GM12892 (cell line): ENCODE measurements at places on chromosomes 7 and 10.
A peak's percentile ranks its signal among the peaks of the same experiment; 100 is the strongest.

DNA sequence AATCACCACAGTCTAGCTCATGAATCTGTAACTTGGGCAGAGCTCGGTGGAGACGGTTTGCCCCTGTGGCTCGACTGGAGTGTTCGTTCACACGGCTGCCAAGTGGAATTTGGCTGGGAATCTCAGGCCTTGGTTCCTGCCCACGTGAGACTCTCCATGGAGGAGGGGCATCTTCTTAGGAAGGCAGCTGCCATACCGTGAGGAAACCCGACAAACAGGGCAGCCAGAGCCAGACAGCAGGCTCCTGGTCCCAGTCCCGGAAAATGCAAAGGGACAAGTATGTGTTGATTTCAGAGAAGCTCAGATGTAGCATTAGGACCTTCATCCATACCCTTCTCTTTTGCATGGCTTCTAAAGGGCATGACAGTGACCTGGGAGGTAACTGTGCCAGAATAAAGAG lies 26.6 kb downstream of the AMZ1 start:
- DNase-seq = no peak

GRCh38 chr7:139641337-139641992 lies 118.0 kb downstream of the CLEC2L start:
- DNase-seq = no peak

GRCh38 chr10:63466144-63466935 lies 563 bp upstream of the JMJD1C start:
- no peak for DNase-seq

GRCh38 chr7:35761871-35762677 lies 38.8 kb upstream of the SEPTIN7 start:
- DNase-seq = no peak

DNA sequence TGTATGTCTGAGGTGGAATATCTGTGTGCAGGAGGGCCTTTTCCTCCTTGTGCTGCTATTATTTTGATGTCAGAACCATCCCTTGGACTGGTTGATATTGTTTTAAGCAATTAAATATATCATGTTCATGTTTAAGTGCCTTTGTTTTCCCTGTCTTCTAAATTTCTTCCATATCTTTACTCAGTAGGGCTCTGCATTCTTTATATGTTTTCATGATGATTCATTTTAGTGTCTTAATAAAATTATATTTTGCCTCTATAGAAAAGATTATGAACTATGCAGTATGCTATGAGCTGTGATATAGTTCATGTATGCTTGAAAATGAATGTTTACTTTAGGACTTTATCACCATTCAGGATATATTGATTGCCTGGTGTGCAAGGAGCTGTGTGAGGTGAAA lies 34.8 kb downstream of the AHR start:
- DNase-seq = no peak

DNA sequence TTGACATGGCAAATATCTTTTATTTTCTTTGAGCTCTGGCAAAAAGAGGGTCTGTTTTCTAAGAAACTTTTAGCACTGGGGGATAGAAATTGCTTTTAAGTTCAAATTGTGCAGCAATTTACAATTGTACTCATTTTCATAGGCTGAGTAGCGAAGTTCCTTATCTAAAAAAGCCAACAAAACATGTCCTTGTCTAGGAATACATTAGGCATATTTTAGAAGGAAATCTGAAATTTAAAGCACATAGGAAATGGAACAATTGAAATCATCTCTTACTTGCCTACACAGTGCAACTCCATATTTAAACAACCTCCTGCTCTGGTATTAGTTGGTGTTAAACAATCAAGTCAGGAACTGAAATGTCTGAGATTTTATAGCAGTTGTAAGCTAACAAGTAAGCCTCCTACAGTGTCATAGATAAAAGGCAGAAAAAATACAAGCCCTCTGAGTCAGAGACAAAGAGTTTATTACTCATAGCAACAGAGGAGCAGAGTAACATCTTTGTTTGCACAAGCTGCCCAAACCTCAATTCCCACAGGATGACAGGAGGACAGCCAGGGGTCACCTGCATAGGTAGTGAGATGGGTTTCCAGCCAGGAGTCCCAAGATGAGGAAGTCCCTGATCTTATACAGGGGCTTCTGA lies 280.2 kb upstream of the HGF start:
- DNase-seq = no peak

GRCh38 chr7:138645284-138645683 lies 55.9 kb downstream of the SVOPL start:
- DNase-seq = no peak

- DNase-seq = no peak
These were observed 80.2 kb upstream of the GTF2IRD1 start for GRCh38 chr7:74373536-74373935.

DNA sequence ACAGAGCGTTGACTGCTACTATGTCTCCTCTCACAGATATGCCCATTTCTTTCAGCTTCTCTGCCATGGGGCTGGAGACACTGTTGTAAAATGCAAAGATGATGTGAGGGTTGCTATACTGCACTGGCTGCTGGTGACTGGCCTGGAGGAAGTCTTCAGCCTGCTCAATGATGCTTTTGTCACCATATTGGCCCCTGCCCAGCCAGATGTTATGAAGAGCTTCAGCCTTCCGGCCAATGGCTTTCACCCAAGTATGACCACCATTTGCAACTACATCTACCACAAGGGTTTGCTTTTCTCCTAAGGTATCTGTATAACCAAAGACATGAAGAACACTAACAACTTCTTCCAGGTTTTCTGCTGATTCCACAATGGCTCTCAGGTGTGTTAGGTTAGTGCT lies 1.6 kb downstream of the C7orf25 start:
- DNase-seq = no peak

DNA sequence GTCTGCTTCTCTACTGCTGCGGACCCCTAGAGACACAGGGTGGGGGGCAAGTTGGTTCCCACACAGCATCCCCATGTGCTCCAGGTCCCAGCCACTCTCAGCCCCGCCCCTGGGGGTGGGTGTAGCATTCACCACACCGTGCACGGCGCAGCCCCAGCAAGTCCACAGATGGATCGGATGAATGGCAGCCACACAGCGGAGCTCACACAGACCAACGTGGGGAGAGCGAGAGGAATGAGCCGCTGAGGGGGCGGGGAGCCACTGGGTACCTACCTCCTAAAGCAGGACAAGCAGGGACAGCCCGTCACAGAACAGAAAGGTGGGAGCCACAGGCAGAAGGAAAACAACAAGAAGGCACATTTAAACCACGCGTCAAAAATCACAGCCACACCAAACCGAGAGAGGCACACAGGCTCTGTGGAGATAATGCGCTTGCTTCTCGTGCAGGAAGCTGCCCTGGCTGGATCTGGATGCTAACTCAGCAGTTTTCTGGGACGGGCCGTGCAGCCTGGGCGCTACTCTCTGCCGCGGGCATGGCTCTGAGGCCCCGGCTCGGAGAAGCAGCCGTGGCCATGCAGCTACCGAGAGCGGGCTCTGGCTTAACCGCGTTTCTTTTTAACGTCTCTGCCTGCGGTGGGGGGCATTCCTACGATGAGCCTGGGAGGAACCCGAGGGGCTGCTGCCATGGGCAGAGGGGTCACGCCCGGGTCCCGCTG lies 102.5 kb downstream of the CYTH3 start:
- DNase-seq = no peak

GRCh38 chr7:33885290-33886148 lies 19.8 kb upstream of the BMPER start:
- no peak for DNase-seq

DNA sequence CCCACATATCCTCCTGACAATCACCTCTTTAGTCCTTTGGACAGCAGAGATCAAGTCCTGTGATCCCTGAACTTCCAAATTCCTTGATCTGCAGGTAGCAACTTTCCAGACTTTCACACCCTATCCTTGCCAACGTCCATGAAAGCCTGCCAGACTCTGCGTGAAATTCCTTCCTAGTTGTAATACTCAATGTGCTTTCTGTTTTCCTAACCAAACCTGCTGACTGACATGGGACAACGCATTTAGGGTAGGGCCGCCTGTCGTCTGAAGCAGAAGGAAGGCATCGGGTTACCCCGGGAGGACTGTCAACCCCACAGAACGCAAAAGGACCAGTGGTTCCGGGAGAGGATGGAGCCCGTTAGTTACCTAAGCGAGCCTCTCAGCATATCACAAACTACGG lies 23.9 kb downstream of the ITGA8 start:
- no peak for DNase-seq

DNA sequence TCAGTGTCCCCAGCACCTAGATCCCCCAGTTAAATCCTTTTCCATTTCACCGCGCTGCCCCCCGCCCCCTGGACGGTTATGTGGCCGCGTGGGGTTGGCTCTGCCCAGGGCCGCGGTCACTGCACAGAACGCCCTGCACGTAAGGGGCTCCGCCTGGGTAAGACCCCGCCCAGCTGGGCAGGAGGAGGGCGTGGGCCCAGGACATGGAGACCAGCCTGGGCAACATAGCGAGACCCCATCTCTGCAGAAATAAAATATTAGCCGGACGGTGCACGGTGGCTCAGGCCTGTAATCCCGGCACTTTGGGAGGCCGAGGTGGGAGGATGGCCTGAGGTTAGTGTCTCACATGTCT lies 650 bp upstream of the ZFAND2A start:
- DNase-seq = peak; percentile 47

GRCh38 chr10:4064489-4064888 lies 279.5 kb upstream of the KLF6 start:
- DNase-seq = no peak

- no peak for DNase-seq
These were observed 3.5 kb downstream of the COBL start for GRCh38 chr7:51312951-51313737.

- DNase-seq = no peak
These were observed 139.8 kb upstream of the CDK13 start for GRCh38 chr7:39810204-39810642.

DNA sequence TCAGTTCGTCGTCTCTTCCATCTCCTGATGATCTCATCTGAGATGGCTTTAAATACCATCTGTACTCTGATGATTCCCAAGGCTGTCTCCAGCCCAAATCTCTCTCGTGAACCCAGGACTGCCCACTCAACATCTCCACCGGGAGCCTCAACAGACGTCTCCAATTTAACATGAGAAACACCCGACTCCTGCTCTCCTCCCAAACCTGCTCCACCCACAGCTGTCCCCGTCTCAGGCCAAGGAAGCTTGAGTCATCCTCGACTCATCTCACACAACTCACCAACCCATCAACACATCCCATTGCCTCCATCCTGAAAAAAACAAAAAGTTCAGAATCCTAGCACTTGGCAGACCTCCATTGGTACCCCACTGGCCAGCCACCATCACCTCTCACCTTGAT lies 29.7 kb upstream of the CALN1 start:
- DNase-seq = no peak

- no peak for DNase-seq
These were observed 76.3 kb upstream of the ABCB5 start for GRCh38 chr7:20539201-20539600.

GRCh38 chr7:116598861-116599260 lies 73.1 kb upstream of the MET start:
- no peak for DNase-seq

GRCh38 chr7:157032644-157033482 lies 22.4 kb upstream of the MNX1 start:
- no peak for DNase-seq

- no peak for DNase-seq
These were observed 60.9 kb upstream of the CAMK2B start for GRCh38 chr7:44386139-44386913.

GRCh38 chr7:136303162-136303561 lies 326.0 kb upstream of the MTPN start:
- DNase-seq = no peak

DNA sequence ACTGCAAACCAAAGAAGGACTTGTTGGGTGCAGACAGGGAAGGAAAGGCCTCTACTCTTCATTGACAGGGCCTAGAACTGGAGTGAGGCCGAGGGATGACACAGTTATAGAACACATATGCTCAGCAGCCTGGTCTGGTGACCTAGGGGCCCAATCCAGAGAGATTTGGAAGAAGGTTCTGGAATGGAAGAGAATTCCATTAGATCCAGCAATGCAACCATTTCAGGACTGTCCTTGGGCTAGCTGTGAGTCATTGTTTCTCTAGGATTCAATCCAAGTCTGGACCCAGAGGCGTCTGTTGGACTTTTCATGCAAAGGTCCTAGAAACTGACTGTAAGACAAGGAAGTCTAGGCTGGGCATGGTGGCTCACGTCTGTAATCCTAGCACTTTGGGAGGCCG lies 59.2 kb downstream of the WIPF3 start:
- DNase-seq = no peak

DNA sequence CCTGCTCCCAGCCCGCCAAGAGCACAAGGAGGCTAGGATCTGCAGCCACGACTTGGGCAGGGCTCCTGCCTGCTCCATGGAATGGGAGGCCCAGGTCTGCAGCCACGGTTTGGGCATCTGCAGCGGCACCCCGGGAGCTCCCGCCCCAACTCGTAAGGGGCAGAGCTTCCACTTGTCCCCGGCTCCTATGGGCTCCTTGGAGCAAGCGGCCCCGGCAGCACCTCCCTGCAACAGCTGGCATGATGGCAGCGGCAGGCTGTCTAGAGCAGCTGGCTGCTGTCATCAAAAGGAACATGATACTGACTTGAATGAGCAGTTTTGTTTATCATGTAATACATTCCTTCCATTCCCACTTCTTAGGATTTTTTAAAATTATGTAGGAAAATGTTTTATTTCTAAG lies 684.0 kb upstream of the FOXK1 start:
- DNase-seq = no peak

DNA sequence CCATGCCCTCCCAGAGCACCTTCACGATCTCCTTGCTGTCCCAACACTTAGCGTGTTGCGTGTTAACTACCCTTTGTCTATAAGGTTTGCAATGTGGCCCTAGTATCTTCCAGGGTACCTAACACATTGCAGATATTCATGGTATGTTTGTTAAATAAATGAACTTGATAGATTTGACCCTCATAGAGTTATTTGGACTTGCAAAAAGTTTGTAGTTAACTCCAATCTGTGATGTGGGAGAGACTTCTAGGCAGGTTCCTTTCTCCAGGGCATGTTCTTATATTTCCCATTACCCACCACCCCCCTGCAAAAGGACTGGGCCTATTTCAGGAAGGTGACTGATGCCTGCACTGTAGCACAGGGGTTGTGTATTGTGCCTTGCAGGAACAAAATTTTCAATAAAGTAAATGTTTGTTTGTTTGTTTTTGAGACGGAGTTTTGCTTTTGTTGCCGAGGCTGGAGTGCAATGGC lies 612 bp downstream of the HILPDA start:
- no peak for DNase-seq

- no peak for DNase-seq
These were observed 203.6 kb downstream of the SH2D4B start for GRCh38 chr10:80741278-80741677.

GRCh38 chr7:150586068-150586784 lies 19.0 kb downstream of the GIMAP4 start:
- no peak for DNase-seq

DNA sequence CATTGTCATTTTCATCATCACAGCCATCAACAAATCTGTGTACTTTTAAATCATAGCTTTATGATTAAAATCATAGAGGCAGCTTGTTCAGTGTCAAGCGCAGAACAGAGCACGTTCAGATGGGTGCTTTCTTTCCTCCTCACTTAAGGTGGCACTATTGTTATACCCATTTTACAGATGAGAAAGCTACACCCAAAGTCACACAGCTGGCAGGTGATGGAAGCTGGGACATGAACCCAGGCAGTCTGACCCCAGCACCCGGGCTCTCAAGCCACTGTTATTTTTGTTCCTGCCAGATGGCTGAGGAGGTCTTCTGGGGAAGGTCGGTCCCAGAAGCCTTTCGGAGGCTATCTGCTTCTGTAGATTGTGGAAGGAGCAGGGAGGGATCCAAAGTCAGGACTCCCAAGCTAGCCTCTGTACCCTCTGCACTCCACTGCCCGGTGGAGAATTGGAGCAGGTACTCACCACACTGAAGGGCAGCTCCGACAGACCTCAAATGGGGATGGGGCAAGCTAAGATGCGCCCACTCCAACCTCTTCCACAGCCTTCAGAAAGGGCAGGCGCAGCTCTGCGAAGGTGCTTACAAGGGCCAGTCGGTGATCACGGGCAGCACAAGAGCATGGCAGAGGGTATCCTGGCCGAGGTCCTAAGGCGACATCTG lies 610 bp downstream of the AVPI1 start:
- no peak for DNase-seq
